ENCODE measurements at places on chromosomes 16 and 17. TPM values are rescaled to one million over a fixed set of nuclear protein-coding genes. Genes with fewer than 3 reads are reported as not detected.

KRTAP9-2 gene
- not detected for total RNA-seq

CEP295NL gene
- not detected for total RNA-seq

KRT40 gene
- not detected for total RNA-seq

MYO15A gene
- total RNA-seq = 0.34 TPM

CYBA gene
- 568 TPM for total RNA-seq

GRCh38 chr16:21647562-21648164, 4.7 kb downstream of the IGSF6 start:
- H3K4me3 ChIP-seq = no peak overlapping the region
- H3K27ac ChIP-seq = peak overlapping the region; percentile 88
- H3K36me3 ChIP-seq = peaks cover 13% of the 10 kb centered on the region

- no peaks in the 10 kb centered on the region for H3K36me3 ChIP-seq
- peaks cover 3% of the 10 kb centered on the region for H3K27me3 ChIP-seq
- DNase-seq = no peak
- no peaks in the 10 kb centered on the region for H3K4me1 ChIP-seq
- H3K27ac ChIP-seq = no peak overlapping the region
- no peak overlapping the region for H3K4me3 ChIP-seq
Measured at GRCh38 chr16:86396422-86396821, 113.9 kb upstream of the FOXF1 start.

- no peak for DNase-seq
- H3K36me3 ChIP-seq = no peaks in the 10 kb centered on the region
- H3K4me1 ChIP-seq = no peaks in the 10 kb centered on the region
- H3K4me3 ChIP-seq = no peak overlapping the region
Measured at GRCh38 chr16:7921345-7921744, 588.7 kb downstream of the RBFOX1 start.

DNA sequence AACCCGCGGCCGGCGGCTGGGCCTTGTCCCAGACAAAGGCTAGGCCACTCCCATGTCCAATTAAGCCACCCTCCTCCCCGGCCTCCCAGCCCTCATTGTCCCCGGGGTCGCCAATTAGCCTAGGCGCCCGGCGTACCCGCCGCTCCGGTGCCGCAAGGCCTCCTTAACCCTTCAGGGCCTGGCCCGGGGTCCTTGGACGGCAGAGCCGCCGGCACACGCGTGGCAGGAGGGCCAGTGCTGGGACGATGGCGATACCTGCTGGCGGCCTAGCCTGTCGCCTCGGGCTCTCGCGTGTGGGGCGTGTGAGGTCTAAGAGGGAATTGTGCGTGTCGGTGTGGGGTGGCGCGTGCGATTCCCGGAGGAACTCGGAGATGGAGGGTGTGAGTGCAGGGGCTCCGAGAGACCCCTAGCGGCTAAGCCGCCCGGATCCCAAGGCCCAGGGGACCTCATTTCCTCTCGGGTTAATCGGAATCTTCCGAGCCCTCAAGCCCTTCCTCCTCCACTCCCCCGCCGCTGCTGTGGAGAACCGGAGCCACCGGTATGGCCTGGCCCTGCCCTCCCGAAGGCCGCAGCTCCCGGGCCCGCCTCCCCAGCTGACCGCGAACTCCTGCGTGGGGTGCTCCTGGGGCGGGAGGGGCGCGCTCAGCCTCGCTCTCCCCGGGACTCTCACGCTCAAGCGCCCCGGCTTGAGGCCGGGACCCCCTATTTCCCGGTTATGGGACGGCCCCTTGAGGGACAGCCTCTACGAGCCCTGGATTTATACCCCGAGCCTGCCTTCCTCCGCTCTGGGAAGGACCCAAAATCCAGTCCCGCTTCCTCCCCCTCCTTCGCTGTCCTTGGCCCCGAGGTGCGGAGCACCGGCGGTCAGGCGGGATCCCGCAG, 11.9 kb downstream of the TBX2 start:
- peaks cover 21% of the 10 kb centered on the region for H3K4me1 ChIP-seq
- H3K4me3 ChIP-seq = peak overlapping the region; percentile 40
- H3K27me3 ChIP-seq = peaks cover 53% of the 10 kb centered on the region
- no peak overlapping the region for H3K27ac ChIP-seq
- no peaks in the 10 kb centered on the region for H3K36me3 ChIP-seq
- no peak for DNase-seq

GRCh38 chr16:68283346-68283745, 19.0 kb downstream of the SLC7A6 start:
- peak overlapping the region; percentile 58 for H3K4me3 ChIP-seq
- H3K27ac ChIP-seq = peak overlapping the region; percentile 84

Measured in activated CD8-positive, alpha-beta T cell treated with anti-CD3 and anti-CD28 coated beads, Interleukin-2, amount 10 ng/mL, durations not matched to agents 7 days and 5 days (primary cell).